IMR-90 (cell line): ENCODE measurements at places on chromosomes 2 and 18.

GRCh38 chr2:56084111-56084901, 99.5 kb upstream of the CCDC85A start:
- DNase-seq: no peak

DNA sequence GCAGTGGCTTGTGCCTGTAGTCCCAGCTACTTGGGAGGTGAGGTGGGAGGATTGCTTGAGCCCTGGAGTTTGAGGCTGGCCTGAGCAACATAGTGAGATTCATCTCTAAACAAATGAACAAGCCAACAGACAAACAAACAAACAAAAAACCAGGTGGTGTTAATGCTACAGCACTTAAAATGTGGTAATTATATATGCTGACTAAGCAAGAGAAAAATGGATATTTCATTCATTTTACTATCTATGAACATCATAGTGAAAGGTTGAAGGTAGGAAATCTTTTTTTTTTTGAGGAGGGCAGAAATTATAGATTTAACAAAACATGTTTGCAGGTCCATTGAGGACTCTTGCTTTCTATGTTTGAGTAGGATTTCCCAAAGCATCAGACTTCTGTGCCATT, 42.2 kb upstream of the THOC1 start:
- no peak for DNase-seq

- DNase-seq: no peak
Measured at GRCh38 chr2:187826023-187826422, 271.8 kb upstream of the TFPI start.

- DNase-seq: no peak
Measured at GRCh38 chr2:233058717-233059546, 1.2 kb upstream of the INPP5D start.

DNA sequence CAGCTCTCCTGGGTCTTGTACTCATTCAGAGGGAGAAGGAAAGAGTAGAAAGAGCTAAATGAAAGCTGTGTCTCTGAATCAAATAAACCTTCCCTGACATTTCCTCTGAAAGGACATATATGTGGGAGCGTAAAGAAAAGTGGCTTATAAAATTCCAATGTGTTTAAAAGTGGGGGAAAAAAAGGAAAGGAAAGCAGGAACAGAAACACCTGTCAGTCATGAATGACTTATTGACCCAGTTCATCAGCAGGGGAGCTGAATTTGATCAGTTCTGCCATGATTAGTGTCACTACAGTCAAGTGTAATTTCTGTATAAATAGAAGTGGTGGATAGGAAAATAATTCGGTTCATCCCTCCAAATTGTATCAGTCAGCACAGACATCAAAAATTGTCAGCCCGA, 382.5 kb downstream of the ERBB4 start:
- DNase-seq: no peak

- DNase-seq: no peak
Measured at GRCh38 chr2:203396667-203397066, 68.5 kb downstream of the ABI2 start.

- DNase-seq: peak; percentile 18
Measured at GRCh38 chr2:226793646-226794045, 6.0 kb downstream of the IRS1 start.
